T-helper 9 cell (primary cell): ENCODE measurements at places on chromosomes 7 and 10.

DNA sequence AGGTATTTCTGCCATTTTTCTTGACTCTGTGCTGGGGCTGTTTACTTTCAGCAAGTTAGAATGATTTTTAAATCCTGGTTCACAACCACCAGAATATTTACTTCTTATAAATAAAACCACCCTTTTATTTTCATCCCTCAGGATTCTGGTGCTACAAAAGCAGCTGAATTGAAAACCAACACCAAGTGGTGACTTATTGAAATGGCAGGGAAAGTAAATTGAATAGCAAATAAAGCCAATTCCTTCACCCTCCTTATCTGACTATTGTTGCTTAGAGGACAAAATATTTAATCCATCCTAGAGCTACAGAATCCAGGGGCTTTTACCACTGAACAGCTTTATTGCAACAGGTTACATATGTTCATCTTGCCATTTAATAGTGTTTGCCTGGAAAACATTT lies 828.6 kb upstream of the GHITM start:
- DNase-seq = no peak

- DNase-seq = no peak
Measured at GRCh38 chr7:143352531-143353002, 9.9 kb downstream of the FAM131B start.

- no peak for DNase-seq
Measured at GRCh38 chr10:60236869-60237524, 152.7 kb downstream of the ANK3 start.

DNA sequence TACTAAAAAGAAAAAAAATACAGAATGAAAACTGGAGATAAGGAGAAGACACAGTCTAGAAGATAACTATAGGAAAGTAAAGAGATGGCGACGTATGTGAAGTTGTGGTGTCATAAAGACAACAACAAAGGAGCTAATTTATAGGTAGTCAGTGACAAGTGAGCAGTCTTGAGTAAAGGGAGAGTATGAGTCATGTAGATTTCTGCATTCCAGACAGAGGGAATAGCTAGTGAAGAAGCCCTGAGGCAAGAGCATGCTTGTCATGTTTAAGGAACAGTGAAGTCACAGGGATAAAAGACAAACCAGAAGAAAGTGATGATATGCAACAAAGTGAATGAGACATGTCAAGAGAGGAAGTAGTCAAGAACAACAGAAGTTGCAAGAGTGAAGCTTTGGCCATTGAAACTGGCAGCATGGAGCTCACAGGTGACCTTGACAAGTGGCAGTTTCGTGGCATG lies 2.3 kb upstream of the MIOS start:
- no peak for DNase-seq

- no peak for DNase-seq
Measured at GRCh38 chr10:67668448-67668847, 27.5 kb downstream of the CTNNA3 start.

DNA sequence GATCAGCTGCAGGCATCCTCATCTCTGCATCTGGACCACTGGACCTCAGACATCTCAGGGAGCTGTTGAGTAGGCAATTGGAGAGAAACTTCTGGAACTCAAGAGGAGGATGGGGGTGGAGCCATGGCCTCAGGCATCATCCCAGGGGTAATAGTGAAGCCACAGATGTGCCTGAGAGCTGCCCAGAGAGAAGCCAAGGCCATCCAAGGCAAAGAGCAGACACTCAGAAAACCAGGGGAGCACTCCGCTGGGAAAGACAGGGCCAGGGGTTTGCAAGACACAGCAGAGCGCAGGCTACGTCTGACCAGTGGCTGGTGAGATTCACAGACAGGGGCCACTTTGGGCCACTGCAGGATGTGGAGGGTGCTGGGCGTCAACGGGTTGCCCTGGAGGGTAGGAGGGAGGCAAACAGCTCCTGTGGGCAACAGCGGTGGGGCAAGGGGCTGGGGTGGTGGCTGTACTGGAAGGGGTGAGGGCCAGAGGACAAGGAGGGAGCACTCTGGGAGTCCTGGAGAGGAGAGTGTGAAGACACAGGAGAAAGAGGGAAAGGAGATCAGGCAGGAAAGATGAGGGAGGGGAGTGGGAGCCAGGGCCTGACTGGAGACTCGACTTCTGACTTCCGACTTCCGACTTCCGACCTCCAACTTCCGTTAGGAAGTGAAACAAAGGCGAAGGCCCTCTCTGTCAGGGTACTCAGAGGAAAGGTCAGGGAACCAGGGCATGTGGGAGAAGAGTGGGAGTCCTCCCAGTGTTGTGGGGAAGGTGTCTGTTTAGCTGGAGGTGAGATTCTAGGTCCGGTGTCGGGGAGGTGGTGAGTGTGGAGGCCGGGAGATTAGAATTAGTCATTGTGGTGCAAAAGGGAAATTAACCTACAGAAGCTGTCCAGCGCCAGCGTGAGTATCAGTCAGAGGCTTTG lies 69.7 kb upstream of the ANTXRL start:
- no peak for DNase-seq

DNA sequence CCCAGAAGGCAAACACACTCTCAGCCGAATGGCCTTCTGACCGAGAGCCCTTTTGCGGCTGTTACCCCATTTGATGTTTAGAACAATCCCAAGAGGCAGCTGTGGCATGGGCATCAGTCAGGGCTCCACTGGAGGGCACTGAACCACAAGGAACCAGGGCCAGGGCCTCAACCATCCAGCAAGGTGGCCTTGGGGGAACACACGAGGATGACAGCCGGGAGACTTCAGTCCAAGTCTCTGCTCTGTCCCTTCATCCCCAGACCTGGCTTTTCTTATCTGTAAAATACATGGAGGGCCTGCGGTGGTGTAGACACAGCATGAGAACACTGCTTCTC lies 63.6 kb upstream of the INSIG1 start:
- DNase-seq = no peak

- no peak for DNase-seq
Measured at GRCh38 chr10:114576132-114576487, 82.0 kb downstream of the ABLIM1 start.

- no peak for DNase-seq
Measured at GRCh38 chr10:7406712-7407333, 4.0 kb downstream of the SFMBT2 start.

- DNase-seq = no peak
Measured at GRCh38 chr7:77338260-77338659, 77.9 kb downstream of the GSAP start.

GRCh38 chr7:110940756-110941155 lies 150.2 kb upstream of the LRRN3 start:
- no peak for DNase-seq

DNA sequence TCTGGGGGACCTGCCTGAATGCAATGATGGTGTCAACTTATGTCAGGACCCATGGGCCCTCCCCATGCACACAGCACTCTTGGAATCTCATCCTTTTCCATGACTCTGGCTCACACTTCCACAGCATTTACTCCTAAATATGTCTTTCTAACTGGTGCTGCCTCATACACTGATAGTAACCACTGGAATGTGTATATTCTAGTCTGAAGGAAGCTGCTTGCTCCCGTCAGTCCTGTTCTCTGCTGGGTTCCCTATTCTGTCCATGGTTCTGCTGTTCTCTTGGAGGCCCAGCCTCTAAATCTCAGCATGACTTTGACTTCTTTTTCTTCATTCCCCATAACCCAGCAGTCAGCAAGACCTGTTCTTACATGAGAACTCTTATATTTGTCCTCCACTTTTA lies 1055.1 kb downstream of the KCNMA1 start:
- DNase-seq = no peak

GRCh38 chr7:35386816-35387706 lies 133.2 kb upstream of the TBX20 start:
- no peak for DNase-seq

- DNase-seq = no peak
Measured at GRCh38 chr10:5198386-5198785, 1.7 kb downstream of the AKR1C4 start.

GRCh38 chr7:111232249-111233084 lies 141.5 kb downstream of the LRRN3 start:
- no peak for DNase-seq

DNA sequence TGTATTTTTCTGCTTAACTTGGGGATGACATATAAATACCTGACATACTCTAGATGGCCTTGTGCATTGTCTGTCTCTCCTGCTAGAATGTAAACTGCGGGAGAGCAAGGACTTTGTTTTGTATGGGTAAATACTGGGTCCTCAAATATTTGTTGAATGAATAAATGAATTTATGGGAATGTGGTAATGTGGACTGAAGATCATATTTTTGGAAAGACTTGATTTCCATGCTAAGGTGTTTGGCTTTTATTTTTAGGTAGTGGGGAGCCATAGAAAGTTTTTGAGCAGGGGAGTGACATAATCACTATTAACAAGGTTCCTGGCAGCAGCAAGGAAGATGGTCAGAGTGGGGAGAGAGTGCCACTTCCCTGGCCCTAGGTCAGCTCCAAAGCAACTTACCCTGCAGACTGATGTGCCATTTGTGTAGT lies 27.0 kb downstream of the UBTD1 start:
- no peak for DNase-seq

GRCh38 chr10:114103284-114103683 lies 59.6 kb downstream of the ADRB1 start:
- no peak for DNase-seq

DNA sequence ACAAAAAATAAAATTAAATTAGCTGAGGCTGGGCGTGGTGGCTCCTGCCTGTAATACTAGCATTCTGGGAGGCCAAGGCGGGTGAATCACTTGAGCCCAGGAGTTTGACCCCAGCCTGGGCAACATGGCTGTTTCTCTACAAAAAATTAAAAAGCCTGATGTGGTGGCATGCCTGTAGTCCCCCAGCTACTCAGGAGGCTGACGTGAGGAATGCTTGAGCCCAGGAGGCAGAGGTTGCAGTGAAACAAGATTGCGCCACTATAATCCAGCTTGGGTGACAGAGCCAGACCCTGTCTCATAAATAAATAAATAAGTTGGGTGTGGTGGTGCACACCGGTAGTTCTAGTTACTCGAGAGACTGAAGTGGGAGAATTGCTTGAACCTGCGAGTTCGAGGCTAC lies 65.1 kb downstream of the GNA12 start:
- DNase-seq = no peak
